ENCODE measurements at places on chromosomes 6 and 20.
A peak's percentile ranks its signal among the peaks of the same experiment; 100 is the strongest.

GRCh38 chr6:159594750-159595117, 98.3 kb downstream of the SOD2 start:
- no peak for DNase-seq

DNA sequence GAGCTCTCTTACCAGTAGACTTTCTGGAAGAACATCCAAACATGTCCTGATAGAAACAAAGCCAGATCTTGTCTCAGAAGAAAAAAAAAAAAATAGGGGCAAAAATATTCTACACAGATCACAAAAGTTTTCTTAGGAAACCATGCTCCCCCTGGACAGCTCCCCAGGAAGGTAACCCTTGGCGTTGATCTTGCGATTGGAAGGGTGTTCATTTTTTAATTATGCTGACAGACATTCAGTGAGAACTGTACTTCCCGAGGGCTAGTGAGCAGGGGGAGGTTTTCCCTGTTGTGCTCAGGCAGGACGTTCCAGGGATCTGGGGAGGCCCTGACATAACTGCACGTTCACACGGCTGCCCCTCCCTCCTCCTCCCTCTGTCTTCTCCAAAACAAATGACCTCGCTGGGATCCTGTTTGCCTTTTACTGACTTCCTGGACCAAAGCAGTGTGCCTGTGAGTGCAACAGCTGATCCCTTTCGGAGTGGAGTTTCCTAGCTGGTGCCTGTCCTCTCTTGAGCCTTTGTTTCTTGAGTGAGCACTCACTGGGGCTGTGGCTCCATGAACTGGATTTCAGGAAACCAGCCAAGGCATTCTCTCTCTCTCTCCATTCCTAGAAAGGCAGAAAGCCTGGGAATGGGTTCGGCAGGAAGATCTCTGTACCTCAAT, 46.7 kb downstream of the MARCKS start:
- DNase-seq, result no peak

- no peak for DNase-seq
Measured at GRCh38 chr6:140052736-140053729, 678.6 kb upstream of the CITED2 start.

DNA sequence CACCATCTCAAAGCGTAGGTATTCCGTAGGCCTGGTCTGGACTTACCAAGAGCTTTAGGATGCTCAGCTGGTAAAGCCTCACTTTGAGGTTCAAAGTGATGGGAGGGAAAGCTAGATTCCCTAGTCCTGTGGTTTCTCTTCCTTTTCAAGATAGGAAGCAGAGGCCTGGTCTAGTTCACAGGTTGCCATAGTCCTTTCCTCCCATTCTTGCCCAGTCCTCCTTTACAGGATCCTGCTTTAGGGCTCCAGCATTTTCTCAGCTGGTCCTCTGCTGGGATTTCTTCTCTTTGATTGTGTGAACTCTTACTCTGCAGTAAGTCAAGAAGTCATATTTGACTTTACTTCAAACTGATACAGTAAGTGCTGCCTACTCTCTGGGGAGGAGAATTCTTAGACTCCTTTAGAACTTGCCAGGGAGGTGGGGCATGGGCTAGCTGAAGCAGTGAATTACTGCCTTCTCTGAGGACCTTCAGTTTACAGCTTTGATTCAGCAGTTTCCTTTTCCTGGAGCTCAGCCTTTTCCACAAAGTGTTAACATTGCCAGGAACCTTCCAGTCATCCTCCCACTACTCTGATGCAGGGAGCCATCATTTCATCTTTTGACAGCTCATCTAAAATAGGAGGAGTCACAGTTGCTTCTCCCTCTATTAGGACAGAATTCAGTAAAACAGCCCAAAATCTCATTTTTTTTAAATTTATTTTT, 42.8 kb upstream of the PLCG1 start:
- no peak for DNase-seq

DNA sequence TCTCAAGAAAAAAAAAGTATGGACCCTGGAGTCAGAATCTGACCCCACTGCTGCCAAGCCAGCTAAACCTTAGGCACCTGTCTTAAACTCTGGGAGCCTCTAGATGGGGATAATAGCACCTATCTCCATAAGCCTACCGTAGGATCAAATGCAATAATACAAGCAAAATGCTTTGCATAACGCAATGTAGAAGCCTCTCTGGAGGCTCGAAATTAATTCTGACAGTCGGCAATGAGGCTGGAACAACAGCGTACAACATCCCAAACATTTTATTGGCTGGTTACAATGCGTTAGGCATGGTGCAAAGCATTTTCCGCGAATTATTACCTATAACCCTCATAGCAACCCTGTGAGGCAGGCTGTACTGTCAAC, 521 bp downstream of the CDK5RAP1 start:
- peak; percentile 11 for DNase-seq

DNA sequence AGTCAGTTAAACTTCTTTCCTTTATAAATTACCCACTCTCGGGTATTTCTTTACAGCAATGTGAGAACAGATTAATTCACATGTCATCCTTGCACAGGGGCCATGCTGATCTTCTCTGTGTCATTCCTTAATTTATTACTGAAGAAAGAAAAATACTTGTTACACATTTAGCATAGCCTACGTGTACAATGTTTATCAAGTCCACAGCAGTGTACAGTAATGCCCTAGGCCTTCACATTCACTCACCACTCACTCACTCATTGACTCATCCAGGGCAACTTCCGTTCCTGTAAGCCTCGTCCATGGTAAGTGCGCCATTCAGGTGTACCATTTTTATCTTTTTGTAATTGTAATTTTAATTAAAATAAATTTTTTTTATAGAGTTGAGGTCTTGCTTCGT, 73.6 kb downstream of the RSPH3 start:
- DNase-seq, result no peak

DNA sequence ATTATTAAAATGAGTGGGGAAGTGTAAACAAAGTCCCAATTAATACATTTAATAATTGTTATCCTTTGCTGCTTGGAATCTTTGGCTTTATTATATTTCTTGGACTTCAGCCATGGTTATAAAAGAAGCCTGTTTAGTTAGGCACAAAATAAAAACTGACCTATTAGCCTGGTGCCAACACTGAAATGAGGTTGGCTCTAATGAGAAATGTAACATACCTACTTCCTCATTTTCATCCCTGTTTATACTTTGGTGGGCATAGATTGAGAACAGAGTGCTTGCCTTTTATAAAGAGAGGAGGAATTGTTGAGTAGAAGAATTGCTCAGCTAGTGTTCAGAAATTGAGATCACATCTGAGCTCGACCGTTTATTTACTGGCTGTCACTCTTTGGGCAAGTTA, 471.3 kb downstream of the UTRN start:
- no peak for DNase-seq

DNA sequence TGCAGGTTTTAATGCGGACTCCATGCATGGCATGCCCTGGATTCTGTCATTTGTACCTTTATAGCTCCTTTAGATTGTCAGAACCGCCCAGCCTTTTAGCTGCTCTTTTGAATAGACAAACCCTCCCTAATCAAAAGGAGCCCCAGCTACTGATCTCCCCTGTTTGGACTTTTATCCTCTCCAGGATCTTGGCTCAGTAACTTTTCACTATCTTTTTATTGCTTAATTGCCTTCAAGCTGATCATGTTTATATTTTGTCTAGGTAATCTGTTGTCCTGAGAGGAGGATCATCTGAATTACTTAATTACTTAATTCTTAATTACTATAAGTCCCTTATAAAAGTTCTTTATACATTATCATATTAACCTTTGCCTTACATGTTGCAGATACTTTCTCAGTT, 93.2 kb downstream of the HIVEP1 start:
- DNase-seq, result no peak

- DNase-seq, result no peak
Measured at GRCh38 chr20:50874111-50874757, 57.0 kb downstream of the ADNP start.

- DNase-seq, result no peak
Measured at GRCh38 chr6:3311826-3312225, 53.1 kb downstream of the PSMG4 start.

DNA sequence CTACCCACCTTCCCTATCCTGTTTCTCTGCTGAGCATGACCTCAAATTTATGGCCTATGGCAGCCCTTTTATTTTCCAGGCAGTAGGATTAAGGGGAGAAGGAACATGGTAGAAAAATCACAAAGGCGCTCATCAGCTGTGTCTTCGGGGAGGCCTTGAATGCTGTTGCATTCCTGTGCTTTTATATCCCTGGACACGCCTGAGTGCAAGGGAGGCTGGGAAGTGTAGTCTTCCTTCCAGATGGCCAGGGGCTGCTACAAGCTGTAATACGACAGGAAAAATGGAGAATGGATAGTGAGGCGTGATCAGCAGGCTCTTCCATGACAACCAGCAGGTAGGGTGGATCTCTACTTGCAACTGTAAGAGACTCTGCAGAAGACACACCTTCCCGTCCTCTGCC, 210.9 kb upstream of the GGTLC1 start:
- no peak for DNase-seq

- no peak for DNase-seq
Measured at GRCh38 chr6:27651371-27651732, 178.4 kb upstream of the ZNF184 start.

GRCh38 chr6:119643876-119644275, 294.3 kb upstream of the MAN1A1 start:
- DNase-seq, result no peak

DNA sequence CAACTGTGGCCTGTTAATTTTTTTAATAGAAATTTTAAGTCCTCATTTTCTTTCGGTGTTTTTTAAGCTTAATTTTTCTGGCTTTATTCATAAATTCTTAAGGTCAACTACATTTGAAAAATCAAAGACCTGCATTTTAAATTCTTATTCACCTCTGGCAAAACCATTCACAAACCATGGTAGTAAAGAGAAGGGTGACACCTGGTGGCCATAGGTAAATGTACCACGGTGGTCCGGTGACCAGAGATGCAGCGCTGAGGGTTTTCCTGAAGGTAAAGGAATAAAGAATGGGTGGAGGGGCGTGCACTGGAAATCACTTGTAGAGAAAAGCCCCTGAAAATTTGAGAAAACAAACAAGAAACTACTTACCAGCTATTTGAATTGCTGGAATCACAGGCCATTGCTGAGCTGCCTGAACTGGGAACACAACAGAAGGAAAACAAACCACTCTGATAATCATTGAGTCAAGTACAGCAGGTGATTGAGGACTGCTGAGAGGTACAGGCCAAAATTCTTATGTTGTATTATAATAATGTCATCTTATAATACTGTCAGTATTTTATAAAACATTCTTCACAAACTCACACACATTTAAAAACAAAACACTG, 10.1 kb downstream of the HFE start:
- peak; percentile 56 for DNase-seq

- DNase-seq, result no peak
Measured at GRCh38 chr20:46255440-46256104, 52.7 kb downstream of the CDH22 start.

GRCh38 chr6:138162111-138162954, 594 bp downstream of the ARFGEF3 start:
- no peak for DNase-seq

GRCh38 chr20:21821358-21821757, 115.9 kb downstream of the PAX1 start:
- DNase-seq, result no peak

- peak; percentile 33 for DNase-seq
Measured at GRCh38 chr20:50165684-50166554, 12.4 kb upstream of the PEDS1 start.

GRCh38 chr20:46883892-46884291, 10.8 kb upstream of the EYA2 start:
- DNase-seq, result no peak

DNA sequence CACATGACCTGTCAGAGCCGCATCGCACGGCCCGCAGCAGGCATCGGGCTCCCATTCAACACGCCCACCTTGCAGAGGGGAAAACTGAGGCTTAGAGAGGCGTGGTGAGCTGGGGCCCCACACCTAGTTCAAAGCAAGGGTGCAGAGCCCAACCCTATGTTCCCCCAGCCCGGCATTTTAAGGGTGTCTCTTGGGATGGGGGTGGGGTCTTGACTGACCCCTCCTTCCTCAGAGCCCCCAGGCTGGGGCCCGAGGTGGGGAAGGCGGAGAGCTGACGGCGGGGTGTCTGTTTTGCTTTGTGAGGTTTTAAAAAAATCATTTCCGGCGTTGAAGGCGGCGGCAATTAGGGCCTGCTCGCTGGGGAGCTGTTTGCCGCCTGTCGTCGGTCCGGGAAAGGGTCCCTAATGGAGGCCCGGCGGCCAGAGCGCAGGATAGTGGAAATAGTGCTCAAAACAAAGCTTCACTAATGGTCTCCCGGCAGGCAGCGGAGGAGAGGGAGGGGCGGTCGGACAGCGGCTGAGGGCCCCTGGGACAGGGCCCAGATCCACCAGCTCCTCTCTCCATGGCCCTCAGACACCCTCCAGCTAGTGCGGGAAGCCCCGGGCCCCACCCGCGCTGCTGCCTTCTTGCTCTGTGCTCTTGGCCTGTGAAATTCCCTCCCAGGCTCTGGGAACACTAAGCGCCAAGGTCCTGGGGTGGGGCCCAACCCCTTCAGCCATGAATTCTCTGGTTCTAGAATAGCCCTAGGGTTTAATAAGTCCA, 11.9 kb downstream of the VSTM2L start:
- DNase-seq, result no peak
